ENCODE measurements at places on chromosomes 1 and 21. TPM values are rescaled to one million over a fixed set of nuclear protein-coding genes. Genes with fewer than 3 reads are reported as not detected.

FCRL2 gene
- polyA plus RNA-seq: 236 TPM

HORMAD1 gene
- 1.8 TPM for polyA plus RNA-seq

FCGR3A gene
- 59.0 TPM for polyA plus RNA-seq

FCRLB gene
- 4.3 TPM for polyA plus RNA-seq

PGLYRP3 gene
- polyA plus RNA-seq: not detected

PROX1 gene
- polyA plus RNA-seq: 1.2 TPM

DNA sequence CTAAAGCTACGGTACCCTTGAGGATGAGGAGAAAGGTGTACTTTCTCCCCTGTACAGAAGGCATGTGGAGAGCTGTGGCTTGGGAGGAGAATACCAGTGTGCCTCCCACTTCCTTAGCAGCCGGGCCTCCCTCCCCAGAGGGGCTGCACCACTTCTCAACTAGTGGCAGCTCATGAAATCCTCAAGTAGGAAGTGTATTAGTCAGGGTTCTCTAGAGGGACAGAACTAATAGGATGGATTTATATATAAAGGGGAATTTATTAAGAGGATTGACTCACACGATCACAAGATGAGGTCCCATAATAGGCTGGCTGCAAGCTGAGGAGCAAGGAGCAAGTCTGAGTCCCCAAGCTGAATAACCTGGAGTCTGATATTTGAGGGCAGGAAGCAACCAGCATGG lies 53.1 kb upstream of the PPP2R5A start:
- DNase-seq: no peak

DNA sequence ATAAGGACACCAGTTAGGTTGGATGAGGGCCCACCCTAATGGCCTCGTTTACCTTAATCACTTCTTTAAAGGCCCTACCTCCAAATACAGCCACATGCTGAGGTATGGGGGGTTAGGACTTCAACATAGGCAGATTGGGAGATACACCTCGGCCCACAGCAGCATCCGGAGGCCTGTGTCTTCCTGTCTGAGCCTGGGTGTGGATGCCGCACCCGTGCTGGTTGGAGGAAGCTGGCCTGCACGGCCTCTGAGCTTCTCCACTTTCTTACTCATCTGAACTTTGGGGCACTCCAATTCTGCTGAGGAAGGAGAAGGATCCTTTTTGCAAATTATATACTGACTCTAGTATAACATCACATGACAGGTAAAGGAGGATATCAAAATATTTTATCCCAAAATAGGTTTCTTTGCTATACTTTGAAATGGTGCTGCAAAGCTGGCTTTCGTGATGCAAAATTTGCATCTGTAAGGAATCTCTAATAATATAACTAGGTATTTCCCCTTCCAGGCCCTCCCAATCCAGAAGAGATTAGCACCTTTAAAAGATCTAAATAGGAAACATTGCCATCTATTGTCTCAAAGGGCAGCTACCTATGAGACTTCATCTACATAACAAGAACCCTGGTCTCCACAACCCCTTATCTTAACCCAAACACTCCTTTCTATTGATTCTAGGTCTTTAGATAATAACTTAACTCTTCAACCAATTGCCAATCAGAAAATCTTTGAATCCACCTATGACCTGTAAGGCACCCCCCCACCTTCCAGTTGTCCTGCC lies 247.6 kb downstream of the KCNJ6 start:
- no peak for DNase-seq

DNA sequence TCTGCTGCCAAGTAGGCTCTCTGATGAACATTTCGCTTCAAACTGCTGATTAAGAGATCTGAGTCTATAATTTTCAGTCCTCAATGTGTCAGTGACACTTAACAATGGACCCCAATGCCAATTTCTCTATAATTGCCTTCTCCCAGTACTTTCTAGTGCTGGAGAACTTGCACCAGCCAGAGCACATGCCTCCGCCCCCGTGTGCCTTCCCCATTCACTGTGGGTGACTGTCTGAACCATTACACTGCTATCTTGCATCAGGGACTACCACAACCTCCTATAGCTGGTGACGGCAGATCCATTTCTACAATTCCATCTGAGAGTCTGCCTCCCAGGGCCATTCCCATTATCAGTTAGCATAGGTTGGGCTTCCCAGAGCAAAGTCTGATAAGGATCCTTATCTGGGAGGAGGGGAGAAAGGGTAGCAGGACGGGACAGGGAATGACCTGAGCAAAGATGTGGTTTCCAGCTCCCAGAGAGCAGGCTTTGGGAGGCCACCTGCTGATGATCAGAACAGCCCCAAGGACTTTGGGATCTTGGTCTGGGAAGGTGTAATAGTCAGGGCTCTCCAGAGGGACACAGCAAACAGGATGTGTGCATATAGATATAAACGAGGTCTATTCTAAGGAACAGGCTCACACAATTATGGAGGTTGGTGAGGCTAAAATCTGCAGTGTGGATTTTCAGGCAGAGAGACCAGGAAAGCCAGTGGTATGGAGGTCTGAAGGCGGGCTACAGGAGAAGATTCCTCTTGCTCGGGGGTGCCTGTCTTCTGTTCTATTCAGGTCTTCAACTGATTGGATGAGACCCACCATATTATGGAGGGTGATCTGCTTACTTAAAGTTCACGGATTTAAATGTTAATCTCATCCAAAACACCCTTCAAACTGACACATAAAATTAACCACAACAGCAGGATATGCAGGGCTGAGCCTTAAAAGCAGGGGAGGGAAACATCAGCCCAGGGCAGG lies 238.2 kb downstream of the PTPRU start:
- DNase-seq: no peak

DNA sequence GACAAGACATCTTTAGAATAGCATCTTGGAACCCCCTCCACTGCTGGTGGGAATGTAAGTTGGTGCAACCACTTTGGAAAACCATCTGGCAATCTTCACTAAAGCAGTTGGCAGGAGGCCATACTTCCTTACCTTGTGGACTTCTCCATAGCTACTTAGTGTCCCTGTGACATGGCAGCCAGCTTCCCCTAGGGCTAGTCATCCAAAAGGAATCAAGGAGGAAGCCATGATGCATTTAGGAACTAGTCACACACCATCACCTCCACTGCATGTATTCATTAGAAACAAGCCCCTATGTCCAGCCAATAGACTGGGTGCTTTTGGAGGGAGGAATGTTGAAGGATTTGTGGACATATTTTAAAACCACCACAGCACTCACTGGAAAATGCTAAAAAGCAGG lies 19.9 kb downstream of the MX2 start:
- DNase-seq: no peak

- DNase-seq: no peak
These were observed 369.0 kb downstream of the MATN1 start for GRCh38 chr1:30354410-30354809.

DNA sequence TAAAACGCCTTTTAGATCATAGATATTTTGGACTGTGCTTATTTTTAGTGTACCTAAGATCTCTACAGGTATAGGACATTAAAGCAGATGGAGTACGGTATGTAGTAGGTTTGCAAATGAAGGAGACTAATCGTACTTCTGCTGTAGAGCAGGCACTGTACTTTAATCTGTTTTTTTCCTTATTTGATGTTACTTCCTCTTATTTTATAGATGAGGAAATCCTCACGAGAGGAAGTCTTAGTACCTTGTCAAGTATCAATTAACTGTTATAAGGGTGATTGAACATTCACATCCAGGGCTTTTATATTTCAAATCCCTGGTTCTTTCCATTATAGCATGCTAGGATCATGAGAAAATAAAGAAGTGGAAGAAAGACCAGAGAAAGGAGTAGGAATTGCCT lies 41.1 kb downstream of the CACHD1 start:
- no peak for DNase-seq

- DNase-seq: no peak
These were observed 26.8 kb upstream of the CADM3 start for GRCh38 chr1:159144571-159144970.

DNA sequence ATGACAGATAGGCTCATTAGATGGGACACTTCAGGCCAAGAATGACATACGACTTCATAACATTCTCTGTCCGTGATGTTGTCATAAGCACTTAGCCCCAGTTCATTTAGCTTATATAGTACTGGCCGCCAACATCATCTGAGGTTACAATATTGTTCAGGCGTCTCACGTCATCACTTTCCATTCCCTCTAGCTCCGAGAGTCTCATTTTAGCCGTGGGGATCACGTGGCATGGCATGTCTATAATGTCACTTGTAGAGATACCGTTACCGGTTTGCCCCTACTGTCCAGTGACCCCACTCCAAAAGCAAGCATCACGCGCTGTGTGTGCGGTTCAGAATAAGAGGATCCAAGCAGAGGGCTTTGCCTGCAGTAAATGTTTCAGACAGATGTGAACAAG lies 34.6 kb upstream of the HEATR1 start:
- DNase-seq: no peak

DNA sequence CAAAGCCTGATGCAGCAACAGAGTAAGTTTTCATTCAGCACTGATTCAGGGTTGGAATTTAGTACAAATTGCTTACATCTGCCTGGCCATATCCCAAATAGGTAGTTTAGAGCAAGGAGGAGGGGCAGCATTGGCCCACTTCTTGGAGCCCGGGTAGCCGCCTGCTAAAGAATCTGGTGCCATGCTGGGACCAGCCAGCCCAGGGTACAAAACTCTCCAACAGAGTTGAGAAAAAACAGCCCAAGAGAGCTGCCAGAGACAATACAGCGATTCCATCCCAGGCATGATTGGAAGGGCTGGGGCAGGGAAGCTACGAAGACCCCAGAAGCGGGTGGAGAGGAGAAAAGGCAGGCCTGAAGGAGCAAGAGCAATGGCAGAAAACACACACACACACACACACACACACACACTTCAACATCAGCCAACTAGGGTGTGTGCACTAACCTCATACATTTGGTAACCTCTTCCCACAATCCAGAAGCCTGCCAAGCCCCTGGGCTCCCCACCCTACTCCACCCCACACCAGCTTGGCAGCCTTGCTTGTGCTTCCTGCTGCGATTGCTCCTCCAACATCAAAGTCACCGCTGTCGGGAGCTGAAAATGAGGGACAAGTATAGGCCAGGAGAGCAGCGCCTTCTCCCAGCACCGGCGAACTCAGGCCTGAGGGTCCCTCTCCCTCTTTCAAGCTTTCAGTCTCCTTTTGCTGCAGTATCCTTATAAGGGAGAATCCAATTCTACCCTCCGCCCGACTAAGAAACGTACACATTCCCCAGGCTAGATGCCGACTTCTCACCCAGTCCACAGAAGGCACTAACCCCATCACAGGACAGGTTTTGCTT lies 1.2 kb downstream of the PIK3C2B start:
- no peak for DNase-seq

GRCh38 chr1:156740741-156741480 lies at the start of gene MRPL24:
TSS of gene MRPL24 (minus strand) at chr1:156741088. CDS start at chr1:156738704, 2,384 bp downstream.
- DNase-seq: peak; percentile 98

GRCh38 chr1:3471356-3472087 lies 17.1 kb downstream of the ARHGEF16 start:
- DNase-seq: peak; percentile 73

DNA sequence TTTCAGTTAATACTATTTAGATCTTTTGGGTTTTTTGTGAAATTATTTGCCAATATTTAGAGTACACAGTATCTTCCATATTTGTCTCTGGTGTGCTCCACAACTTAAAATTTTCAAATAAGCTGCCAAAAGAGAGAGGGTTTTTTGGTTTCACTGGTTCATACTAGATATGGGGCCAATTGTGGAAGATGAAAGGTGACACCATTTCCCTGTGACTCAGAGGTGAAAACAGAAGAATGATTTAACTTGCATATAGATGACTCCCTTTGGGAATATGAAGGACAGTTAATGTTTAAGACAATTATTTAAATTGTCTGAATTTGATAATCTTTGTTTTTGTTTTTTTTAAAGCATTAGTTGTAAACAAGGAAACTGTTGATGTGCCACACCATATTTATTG lies 37.5 kb downstream of the IVNS1ABP start:
- DNase-seq: no peak

GRCh38 chr1:97412166-97412565 lies 508.7 kb downstream of the DPYD start:
- DNase-seq: no peak

GRCh38 chr1:110634455-110635311 lies 28.5 kb upstream of the KCNA2 start:
- DNase-seq: peak; percentile 87

- DNase-seq: peak; percentile 30
These were observed 134.6 kb downstream of the GLIS1 start for GRCh38 chr1:53604291-53604919.

- DNase-seq: no peak
These were observed 36.9 kb downstream of the EIF2D start for GRCh38 chr1:206575165-206575893.

GRCh38 chr1:215606564-215607168 lies 39.6 kb downstream of the KCTD3 start:
- DNase-seq: no peak

DNA sequence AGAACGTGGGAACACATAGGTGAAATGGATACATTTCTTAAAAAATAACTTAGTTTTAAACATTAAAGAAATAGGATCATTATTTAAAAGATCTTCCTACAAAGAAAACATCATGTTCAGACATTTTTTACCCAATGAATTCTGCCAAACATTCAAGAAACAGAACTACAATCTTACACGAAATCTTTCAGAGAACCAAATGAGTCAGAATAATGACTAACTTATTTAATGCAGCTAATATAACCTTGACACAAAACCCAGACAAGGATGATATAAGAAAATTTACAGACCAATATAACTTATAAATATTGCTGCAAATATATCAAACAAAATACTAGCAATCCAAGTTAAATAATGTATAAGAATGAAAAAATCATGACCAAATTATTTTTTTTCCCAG lies 220.1 kb upstream of the KCNK2 start:
- DNase-seq: no peak

DNA sequence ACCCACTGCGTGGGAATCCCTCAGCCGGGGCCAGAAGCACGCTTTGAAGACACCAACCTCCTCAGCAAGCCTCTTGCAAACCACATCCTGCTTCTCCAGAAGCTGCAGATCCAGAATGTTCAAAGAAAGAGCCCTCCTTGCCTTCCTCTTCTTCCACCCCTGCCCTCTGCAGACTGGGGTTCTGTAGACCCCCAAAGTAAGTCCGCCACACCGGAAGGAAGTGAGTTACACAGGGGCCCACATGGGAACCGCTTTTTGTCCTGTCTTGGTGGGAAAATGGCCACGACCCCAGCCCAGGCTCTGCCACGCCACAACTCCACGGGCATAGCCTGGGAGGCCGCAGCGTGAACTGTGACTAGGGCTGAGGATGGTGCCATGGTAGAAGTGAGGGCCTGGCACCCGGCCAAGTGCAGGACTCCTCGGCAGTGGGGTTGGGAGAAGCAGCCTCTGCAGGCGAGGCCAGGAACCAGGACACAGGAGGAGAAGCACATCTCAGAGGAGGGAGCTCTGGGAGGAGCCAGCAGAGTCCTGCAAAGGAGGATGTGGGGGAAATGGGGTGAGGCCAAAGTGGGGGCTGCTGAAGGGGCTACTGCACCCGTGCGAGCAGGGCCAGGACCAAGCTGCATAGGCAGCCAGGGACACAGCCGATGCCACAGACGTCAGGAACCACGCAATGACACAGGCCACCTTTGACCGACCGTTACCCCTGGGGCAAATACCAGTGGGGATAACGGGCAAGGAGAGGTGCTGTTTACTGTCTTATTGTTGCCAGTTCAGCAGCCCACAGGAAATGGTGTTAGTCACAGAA lies 30.9 kb downstream of the PDE9A start:
- DNase-seq: peak; percentile 41
